ENCODE measurements at places on chromosomes 12 and 14.

DNA sequence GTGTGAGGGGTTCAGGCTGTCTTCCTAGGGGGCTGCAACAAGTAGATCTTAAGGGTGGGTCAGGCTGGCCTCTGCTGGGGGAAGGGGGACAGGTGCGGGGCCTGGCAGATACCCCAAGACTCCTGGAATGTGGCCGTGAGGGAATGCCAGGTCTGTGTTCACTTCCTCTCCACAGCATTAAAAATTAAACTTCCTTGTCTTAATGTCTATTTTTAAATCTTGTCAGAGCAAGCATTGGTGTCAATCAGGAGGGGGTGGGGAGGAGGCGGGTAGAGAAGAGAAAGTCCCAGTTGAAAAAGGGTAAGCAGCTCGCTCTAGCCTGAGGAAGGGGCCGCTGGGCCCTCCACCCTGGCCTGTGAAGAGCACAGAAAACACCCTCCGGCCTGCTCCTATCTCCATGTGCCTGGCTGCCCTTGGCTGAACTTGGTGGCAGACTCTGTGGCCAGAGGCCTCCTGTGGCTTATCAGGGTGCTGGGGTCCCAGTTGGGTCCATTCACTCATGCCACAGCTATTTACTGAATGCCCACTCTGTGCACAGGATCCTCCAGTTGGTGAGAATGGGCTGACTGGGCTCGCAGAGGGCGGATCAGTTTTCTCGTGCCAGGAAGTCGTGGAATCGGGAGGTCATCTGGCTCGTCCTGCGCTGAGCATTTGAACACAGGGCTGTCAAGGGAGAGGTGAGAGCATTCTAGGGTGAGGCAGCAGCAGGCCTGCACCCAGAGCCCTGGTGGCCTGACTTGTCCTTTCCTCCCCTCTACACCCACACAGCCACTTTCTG lies 128.8 kb downstream of the TSPAN9 start:
- DNase-seq: no peak

GRCh38 chr12:31590642-31591379 lies at the start of gene DENND5B:
TSS of gene DENND5B (minus strand) at chr12:31591136. CDS start at chr12:31590832, 304 bp downstream.
- no peak for DNase-seq

DNA sequence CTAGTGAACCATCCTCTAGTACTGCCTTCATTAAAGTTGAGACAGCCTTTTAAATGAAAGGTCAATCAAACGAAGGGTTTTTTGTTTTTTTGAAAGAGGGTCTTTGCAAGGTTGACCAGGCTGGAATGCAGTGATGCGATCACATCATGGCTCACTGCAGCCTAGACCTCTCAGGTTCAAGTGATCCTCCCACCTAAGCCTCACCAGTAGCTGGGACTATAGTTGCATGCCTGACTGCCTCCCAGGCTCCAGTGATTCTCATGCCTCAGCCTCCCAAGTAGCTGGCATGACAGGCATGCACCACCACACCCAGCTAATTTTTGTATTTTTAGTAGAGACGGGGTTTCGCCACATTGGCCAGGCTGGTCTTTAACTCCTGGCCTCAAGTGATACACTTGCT lies 114.6 kb upstream of the SINHCAF start:
- no peak for DNase-seq

GRCh38 chr12:66014818-66015217 lies 115.7 kb downstream of the LLPH start:
- DNase-seq: no peak

DNA sequence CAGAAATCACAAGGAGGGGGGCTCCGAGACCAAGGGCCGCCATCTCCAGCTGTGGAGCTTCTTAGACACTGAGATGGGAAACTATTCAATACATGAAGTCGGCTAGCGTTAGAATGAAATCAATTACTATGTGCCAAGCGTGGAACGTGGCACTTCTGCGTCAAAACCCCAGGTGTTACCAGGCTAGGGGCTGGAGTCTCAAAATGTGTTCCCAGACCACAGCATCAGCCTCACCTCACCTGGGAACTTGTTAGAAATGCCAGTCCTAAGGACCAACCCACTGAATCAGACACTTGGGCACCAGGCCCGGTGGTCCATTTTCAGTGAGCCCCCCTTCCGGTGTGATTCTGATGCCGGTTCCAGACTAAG lies 5.0 kb upstream of the SETD1B start:
- DNase-seq: no peak

- no peak for DNase-seq
Observed at GRCh38 chr14:86013641-86014040, 483.7 kb downstream of the FLRT2 start.

- no peak for DNase-seq
Observed at GRCh38 chr12:123896767-123897166, 75.9 kb downstream of the CCDC92 start.

- peak; percentile 10 for DNase-seq
Observed at GRCh38 chr14:70567791-70568190, 32.7 kb downstream of the MED6 start.

- no peak for DNase-seq
Observed at GRCh38 chr12:52524241-52524897, 4.2 kb upstream of the KRT5 start.

DNA sequence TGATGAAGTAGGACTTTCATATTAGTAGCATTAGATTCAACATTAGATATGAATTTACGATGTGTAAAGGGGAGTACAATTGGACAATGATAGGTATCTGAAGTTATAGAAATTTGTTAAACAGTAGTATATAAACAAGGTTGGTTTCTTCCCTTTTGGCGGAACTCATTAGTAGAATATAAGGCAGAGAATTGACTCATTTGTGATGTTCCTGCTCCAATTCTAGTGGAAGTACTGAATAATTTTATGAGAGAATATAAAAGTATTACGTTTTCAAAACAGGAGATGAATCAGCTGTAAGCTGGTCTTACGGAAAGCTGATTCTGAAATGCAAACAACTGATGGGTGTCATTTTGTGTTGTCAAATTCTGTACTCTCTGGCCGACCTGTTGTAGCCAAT lies 13.4 kb downstream of the ZC3H14 start:
- DNase-seq: no peak

DNA sequence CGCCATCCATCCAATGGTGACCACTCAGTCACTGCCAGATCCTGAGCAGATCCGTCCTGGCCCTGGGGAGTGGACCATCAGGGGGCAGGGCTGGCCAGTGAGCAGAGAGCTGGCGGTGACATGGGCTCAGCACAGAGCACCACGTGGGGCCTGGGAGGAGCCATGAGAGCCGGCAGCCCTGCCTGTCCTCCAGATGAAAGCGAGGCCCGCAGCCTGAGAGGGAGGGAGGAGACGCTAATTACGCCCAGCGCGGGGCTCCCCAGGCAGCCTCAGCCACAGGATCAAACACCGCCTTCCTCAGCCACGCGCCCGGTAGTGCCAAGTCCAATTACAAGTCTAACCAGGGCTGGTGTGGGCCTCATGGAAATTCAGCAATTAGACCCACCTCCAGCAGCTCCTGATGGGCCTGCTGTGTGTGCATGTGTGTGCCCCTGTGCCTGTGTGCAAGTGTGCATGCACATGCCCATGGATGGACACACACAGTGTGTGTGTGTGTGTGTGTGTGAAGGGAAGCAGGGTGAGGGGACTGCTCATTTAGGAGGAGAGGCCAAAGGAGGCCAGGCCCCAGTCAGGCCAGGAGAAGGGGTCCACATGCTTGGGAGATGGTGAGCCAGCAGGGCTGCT lies 68.0 kb downstream of the KIF26A start:
- DNase-seq: no peak

DNA sequence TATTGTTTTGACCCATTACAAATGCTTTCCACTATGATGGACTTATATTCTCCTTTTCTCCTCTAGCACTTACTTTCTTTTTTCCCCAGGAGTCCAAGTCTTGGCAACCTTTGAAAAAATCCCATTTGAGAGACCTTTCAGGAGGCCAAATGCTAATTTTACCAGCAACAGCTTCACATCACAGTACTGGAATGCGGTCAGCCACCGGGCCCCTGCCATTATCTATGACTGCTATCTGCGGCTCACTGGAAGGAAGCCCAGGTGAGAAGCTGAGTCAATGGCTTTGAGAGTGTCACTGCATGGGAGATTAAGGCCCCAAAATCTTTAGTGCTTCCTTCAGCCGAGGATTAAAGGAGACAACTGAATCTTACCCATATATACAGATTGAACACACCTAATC lies 64.2 kb downstream of the ERGIC2 start:
- DNase-seq: no peak

- no peak for DNase-seq
Observed at GRCh38 chr14:103315351-103315911, 18.6 kb upstream of the EIF5 start.

DNA sequence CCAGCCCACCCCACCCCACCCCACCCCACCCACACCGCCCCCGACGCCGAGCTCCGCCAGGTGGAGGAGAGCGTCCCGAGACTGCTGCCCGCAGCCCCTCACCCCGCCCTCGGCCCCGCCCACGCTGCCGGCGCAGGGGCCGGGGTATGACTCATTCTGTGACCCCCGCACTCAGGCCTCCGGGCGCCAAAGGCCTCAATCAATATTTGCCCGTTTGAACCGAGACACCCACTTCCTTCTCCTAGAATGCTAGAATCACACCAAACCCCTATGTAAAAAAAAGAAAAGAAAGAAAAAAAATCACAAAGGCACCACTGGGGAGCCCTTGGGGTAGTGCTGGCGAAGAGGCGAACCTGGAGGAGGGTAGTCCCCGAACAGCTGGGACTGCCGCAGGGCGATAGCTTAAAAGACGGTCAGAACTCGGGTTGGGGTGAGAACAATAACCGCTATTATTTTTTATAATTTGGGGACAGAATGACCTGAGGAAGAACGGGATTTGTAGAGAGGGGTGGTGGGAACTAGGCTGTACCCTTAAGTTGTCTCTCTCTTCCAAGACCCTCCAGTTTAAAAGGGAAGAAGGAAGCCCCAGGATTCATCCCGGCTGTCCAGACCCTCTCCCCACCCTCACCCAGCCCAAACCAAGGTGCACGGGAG lies 894 bp downstream of the KRT8 start:
- DNase-seq: peak; percentile 20

GRCh38 chr12:111359231-111359913 lies 9.5 kb downstream of the PHETA1 start:
- DNase-seq: no peak

- peak; percentile 47 for DNase-seq
Observed at GRCh38 chr14:68408680-68409079, 384.2 kb downstream of the ZFP36L1 start.

DNA sequence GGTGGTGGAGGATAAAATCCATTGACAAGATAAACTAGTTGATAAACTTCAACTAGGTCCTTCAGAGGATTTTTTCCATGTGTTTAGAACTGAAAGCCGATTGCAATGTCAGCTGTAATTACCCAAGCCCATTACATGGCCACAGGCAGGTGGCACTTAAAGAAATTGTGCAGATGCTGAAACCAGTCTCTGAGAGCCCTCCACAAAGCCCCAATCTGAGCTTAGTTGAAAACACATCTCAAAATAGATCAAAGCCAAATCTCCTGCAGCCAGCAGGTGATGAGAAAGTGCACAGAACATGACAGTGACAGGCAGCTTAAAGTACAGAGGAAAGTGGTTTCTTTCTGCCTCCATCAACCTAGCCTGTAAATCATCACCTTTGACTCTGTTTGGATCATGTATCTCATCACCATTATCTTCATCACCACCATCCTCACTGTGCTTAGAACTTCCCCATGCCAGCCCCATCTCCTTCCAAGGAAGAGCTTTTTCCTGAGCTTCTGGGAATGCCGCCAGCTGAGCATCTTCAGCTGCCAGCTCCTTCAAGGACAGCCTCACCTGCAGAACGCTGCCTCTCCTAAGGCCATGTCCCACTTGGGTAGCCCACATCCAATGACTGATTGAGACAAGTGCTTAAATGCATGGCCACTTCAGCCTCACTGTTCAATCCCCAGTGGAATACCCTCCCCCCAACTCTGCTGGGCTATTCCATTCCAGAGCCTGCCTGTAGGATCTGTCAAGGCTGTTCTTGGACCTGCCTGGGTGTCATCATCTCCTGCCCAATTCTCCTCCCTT lies 219.5 kb upstream of the TMEM132C start:
- DNase-seq: no peak

DNA sequence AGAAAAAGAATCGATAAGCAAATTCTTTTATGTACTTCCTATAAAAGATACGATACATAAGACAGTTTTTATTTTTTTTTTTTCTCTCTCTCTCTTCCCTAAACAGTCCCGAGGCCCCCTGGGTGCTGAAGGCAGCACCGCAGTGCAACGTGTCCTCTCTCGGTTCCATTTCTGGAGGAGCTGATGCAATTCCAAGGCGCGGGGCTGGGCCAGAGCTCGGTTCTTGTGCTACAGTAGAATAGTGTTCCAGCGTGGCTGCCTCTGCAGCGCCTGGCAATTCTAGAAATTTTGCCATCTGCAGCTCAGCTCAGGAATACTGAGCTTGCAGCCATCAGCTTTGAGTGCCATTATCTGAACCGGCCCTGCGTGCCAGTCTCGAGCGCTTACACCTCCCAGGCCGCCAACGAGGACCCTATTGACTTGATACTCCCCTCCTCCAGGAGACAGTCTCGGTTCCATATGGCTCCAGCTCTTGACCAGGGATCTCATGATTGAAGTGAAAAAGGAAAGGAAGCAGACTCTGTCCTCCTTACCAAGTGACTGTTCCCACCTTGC lies 630 bp downstream of the ALDH1L2 start:
- no peak for DNase-seq

GRCh38 chr14:68974759-68975347 lies 4.2 kb downstream of the ACTN1 start:
- no peak for DNase-seq

DNA sequence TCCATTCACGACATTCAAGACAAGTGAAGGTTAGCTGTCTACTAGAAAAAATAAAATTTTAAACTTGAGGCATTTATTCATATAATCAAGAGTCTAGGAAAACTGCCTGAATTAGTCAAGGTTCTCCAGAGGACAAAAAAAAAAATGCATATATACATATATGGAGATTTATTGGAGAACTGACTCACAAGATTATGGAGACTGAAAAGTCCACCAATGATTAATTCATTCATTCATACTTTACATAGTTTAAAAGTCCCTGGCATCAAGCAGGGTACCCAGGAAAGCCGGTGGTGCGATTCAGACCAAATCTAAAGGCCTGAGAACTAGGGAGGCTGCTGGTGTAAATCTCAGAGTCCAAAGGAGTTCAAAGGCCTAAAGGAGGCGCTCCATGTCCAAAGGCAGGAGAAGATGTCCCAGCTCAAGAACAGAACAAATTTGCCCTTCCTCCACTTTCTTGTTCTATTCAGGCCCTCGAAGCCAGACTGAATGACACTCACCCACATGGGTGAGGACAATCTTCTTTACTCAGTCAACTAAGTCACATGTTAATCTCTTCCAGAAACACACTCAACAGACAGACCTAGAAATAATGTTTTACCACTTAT lies 64.3 kb downstream of the ANKS1B start:
- no peak for DNase-seq

DNA sequence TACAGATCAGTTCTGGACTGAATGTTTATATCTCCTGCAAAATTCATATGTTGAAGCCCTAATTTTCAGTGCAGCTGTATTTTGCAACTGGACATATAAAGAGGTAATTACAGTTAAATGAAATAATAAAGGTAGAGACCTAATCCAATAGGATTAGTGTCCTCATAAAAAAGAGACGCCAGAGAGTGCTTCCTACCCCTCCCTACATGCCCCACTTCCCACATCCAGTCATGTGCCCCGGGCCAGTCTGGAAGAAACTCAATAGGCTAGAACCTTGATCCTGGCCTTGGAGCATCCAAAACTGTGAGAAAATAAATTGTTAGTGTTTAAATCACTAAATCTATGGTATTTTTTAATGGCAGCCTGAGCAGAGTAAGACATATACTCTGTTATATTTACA lies 172.3 kb downstream of the ALG10B start:
- DNase-seq: no peak

Measured in CD4-positive, alpha-beta T cell treated with Interleukin-17A for 1 hour (primary cell).